HTR-8/SVneo (cell line): ENCODE measurements at places on chromosomes 11 and 22.

DNA sequence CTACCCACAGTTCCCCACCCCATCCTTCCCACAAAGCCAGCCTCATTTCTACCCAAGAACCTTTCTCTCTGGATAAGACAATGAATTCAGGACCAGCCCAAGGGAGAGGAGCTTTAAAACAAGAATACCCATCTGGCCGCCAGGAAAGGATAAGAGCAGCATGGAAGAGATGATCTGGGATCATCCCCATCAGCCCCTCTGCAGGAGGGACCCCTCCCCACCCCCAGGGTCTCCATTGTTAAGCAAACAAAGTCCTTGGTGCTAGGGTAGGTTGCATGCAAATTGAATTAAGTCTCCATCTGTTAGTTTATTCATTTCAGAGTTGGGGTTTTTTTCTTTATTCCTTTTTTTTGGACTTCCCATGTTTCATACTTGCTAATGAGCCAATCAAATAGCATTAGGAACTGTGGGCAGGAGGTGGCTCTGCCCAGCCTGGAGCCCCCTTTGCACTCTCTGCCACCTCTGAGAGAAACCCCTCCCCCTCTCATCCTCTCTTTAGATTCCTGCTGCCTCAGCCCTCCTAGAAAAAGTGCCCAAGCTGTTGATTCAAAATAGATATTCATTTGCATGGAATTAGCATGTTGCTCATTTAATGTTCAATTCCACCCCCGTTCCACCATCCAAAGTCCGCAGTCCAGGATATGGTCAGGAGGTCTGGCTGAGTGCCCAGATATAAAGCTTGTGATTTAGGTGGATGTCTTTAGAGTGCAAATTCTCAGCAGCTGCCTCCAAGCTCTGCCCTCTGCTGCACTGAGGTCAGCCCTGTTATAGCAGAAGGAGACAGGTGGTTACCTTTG lies 138.5 kb upstream of the NCAM1 start:
- DNase-seq, result no peak

GRCh38 chr11:2687782-2688191 lies 12.0 kb downstream of the KCNQ1OT1 start:
- no peak for DNase-seq

GRCh38 chr11:130894322-130895025 lies 21.8 kb downstream of the SNX19 start:
- DNase-seq, result no peak

DNA sequence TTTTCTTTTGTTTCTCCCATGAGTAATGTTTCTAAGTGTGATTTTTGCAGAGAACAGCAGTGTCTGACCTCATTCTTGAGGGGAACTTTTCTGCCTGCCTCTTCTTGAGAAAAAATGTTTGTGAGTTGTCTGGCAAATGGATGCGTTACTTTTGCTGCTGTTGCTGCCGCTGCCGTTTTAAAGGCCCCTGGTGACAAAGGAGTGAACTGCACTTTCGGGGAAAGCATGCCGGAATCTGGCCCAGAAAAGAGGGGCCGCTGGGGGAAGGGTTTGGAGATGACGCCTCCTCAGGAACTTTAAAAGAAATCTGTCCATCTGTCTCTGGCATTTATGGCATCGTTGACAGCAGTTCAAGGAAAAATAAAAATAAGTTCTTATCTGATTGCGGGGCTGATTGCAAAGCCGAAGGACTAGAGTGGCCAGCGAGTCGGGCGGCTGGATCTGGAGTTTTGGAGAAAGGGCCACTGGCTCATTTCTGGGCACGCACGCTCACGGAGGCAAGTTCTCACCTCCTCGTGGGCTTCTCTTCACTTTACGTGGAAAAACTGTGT lies 16.5 kb downstream of the ZBTB16 start:
- DNase-seq, result peak; percentile 28

- no peak for DNase-seq
Measured at GRCh38 chr11:82176945-82177344, 556.7 kb downstream of the FAM181B start.

DNA sequence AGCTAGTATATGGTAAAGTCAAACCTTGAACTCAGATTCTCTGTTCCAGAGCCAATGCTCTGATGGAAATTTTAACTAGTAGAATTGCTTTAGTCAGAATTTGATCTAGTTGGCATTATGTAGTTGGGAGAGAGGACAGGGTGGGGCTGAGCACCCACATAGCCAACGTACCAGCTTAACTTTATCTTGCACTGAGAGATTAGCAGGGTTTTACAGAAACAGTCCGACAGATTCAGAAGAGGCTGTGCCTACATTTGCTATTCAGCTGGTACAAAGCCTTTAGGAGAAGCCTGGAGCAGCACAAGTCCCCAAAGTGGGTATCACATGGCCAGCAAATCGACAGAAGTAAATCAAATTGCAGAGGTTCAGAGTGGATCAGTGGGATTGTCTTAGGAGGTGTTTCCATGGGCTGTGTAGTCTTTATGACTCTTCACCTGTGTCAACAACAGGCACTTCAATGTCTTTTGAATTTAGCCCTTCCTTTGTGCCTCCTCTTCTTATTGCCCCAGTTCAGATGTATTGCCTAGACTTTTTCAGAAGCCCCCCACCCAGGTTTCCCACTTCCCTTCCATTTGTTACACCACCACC lies 7.3 kb upstream of the CSRP3 start:
- DNase-seq, result no peak

DNA sequence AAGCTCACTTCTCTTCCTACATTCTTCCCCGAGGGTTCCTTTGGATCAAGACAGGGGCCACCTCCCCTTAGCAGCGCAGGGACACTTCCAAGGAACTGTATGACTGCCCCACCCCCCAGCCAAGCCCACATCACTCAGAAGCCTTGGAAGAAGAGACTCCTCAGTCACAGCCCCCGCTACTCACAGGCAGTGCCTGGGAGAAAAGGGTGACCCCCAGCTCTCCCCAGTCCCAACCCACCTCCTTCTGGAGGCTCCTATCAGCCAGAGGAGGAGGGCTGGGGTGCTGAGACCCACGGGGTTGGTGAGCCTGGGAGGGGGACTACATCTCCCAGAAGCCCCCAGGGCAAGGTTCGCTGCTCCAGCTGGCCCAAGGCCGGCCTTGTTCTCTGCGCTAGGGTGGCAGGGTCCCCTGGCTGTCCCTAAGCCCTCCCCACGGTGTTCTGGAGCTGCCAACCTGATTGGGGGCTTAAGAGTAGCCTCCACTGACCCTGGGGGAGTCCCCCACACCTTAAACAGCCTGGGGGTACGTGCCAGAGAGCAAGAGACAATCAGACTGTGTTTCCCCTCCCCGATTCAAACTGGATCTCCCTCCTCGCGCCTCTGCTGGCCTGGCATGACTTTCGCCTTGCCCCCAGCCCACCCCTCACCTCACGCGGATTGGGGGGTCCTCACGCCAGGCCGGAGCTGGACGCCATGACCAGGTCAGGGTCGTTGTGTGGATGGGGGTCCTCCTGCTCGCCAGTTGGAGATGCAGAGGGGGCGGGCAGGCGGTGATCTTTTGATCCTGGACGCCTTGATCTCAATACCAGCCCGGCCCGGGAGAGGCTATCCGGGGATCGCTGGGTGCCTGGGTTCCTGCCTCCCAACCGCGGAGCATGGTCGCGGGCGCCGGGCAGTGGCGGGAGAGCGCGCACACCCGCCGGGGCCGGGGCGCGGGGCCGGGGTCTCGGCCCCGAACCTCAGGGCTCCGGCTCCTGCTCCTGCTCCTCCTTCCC lies 838 bp downstream of the BCL9L start:
- DNase-seq, result no peak

DNA sequence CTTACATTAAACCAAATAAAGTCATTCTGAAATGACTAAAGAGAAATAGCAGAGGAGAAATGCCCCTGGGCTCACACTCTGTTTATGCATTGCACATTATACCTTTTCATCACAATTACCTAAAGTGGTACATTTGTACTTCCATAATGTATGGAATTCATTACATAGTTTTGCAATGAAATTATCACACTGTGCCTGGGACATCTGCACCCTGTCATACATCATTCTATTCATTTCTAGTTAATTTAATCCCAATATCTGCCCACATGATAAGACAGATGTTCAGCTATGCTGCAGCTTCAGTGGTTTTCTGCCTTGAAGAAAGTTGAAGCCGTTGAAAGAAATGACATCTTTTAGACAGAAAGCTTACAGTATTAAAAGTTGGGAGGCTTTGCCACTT lies 580.0 kb downstream of the SOX6 start:
- DNase-seq, result no peak

- no peak for DNase-seq
Measured at GRCh38 chr11:133058501-133058900, 473.8 kb downstream of the OPCML start.

DNA sequence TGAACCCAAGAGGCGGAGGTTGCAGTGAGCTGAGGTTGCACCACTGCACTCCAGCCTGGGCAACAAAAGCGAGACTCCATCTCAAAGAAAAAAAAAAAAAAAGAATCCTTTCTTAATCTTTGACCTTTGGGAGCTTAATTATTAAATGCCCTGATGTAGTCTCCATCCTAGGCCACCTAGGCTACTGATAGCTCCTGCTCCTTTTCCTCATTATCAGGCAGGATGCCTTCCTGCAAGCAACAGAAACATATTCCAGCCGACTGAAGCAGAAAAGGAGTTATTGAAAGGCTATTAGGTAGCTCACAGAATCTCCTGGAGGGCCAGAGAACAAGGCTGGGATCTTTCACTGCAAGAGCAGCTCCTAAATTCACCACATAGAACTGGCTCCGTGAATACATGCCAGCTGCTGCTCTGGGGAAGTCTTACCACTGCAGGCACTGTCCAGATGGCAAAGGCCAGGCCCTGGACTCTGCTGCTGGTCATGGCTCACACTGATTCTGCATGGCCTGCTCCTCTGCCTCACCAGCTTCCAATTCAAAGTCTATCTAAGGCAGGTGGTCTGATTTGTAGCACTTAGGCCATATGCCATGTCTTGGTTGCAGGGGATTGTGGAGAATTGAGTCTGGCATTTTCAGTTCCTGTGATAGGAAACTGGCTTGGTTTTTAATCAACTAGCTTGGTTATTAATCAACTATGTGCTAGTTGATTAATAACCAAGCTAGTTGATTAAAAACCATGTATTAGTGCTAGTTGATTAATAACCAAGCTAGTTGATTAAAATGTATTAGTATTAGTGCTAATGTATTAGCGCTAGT lies 26.0 kb upstream of the POLD3 start:
- no peak for DNase-seq

DNA sequence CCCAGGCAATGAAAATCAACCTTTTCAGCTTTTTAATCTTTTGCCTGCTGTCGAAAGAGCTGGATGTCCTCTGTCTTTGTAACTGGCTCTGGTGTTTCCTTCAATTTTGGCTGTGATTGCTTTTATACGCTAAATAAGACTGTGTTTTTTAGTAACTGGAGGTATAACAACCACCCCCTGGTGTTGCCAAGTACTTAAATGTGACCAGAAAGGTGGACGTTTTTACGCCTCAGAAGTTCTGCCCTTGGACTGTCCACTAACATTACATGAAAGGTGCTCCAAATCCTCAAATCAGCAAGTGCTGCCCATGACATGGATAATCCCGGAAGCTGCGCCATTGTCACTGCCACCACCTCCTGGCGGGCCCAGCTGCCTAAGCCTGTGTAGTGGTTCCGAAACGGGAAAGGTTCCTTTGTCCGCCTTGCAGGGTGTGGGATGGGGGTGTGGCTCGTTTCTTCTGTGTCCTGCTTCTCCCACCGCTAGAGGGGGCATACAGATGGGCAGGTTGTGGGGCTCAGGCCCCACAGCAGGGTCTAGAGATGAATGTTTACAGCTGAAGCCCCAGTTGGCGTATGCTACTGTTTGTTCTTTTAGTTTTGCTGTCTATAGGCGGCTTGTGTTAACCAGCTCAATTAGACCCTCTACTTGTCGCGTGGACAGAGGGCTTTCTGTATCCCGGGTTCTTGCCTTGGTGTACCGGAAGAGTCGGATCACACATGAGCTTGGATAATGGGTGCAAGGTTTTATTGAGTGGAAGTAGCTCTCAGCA lies 82.2 kb upstream of the SEPTIN5 start:
- DNase-seq, result peak; percentile 21

DNA sequence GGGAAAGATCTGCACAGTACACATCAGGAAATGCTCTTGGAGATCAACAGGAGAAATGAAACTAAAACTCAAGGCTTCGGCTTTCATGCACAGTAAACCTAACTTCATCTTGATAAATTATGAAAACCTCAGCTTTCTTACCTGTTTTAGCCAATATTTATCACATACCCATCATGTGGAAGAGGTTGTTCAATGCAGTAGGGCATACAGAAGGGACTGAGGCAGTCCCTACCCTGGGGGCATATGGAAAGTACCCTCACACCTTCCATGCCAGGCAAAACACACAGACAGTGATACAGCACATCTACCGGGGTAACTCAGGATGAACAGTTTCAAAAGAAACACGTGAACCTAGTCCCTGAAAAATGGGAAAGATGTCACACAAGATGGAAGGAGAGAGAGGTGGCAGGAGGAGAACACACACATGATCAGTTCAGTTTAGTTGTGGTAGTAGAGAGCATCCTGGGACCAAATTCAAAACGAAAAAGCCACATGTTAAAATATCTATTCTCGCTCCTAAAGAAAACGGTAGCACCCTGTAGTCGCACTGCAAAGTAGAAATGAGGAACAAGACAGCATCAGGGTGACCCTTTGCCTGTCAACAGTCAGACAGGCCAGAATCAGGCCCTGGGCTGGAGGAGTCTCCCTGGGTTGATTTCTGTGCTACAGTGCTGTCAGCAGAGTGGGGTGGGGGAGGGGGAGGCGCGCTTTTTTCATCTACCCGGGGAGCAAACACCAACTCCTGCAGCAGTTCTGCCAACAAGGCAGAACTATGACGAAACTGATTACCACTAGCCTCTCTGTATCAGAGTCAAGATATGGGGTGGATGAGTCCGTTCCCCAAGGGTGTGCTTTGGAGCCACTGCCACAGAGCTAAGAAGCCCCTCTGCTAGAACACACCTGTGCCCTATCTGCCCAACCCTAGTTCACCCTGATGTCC lies 1.3 kb downstream of the HIRA start:
- DNase-seq, result no peak

DNA sequence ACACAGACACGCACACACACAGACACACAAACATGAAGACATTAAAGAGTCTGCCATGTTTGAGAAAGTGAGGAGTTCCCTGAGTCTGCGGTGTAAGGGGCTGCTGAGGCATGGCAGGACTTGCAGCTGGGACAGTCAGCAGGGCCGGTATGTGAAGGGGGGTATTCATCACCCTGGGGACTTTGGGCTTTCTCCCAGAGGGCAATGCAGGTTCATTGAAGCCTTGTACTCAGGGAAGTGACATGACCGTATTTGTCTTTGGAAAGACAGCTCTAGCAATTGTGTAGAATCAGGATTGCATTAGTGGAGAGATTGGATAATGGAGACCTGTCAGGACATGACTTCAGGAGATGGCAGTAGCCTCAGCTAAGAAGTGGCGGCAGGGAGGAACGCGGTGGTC lies 9.4 kb upstream of the ADAMTS8 start:
- no peak for DNase-seq

GRCh38 chr22:42335839-42336378 lies 65.5 kb upstream of the TCF20 start:
- DNase-seq, result no peak
